ENCODE measurements at places on chromosomes 7 and 10.

GRCh38 chr7:37372750-37373149 is 75.9 kb downstream of the ELMO1 start:
- no peak for DNase-seq

GRCh38 chr7:101009629-101010028 is 10.3 kb upstream of the MUC17 start:
- DNase-seq, result no peak

GRCh38 chr7:90710466-90710850 is 114.3 kb downstream of the CDK14 start:
- no peak for DNase-seq

GRCh38 chr7:26393818-26394217 is 102.2 kb downstream of the SNX10 start:
- no peak for DNase-seq

DNA sequence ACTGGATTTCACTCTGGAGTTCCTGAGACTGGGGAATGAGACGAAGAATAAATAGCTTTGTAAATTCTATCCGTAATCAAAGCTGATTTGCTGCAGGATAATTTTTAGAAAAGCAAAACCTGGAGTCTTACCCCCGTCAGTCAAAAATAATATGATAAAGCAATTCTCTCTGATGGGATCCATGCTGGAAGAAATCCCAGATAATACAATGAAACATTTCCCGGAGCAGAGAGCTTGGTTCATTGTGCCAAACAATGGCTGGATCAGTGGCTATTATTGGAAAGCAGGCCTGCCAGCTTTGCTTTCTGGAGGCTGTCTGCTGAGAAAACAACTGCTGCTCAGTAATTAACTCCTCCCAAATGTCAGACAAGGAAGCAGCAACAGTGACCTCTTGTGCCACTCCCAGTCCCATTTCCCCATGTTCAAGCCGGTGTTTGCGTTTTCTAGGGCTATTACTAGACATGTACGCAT is 609.4 kb upstream of the PCDH15 start:
- DNase-seq, result peak; percentile 14

- DNase-seq, result no peak
Measured at GRCh38 chr7:142711746-142712616, 37.3 kb upstream of the PRSS1 start.

All from NCI-H510A (cell line).